ENCODE measurements at places on chromosomes 7 and 10. TPM values are rescaled to one million over a fixed set of nuclear protein-coding genes. Genes with fewer than 3 reads are reported as not detected.

DNA sequence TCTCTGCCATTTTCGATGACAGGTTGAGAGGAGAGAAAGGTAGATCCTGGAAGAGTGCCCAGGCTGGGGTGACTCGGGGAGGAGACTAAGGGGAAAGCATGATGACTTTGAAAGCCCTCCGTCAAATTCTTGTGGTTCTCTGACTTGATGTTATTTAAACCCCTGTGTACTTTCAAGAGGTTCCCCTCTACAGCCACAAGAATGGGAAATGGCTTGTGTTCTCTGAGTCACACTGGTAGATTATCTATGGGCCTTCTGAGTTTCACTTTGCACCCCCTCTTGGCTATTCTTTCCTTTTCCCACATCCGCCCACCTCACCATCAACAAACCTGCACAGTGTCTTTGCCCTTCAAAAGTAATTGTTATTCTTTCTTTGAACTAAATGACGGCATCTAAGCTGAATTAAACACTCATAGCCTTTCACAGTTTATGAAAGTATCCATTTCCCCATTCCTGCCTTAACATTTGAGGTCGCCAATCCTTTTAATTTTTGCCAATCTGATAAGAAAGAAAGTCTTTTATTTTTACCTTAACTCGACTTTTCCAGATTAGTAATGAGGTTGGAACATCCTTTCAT lies 24.1 kb downstream of the PRF1 start:
- no peak for DNase-seq

- DNase-seq, result no peak
Measured at GRCh38 chr10:106311590-106311989, 852.9 kb downstream of the SORCS1 start.

- no peak for DNase-seq
Measured at GRCh38 chr10:20893297-20893696, 3.8 kb downstream of the NEBL start.

DNA sequence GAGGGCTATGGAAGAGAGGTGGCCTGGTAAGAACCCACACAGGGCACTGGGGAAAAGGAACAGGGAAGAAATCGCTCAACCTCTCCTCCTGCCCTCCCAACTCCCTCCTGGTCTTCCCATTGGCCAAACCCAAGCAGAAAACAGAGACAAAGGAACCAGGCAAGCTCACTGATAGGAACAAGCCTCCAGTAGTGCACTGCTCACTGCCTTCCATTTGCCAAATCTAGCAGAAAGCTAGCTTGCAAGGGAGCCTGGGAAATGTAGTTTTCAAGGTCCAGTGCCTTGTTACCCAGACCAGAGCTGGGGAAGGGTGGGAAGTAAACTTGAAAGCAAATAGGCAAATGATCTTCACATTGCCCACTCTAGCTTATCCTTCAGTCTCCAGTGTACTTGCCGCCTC lies 556.1 kb upstream of the AUTS2 start:
- no peak for DNase-seq

DNA sequence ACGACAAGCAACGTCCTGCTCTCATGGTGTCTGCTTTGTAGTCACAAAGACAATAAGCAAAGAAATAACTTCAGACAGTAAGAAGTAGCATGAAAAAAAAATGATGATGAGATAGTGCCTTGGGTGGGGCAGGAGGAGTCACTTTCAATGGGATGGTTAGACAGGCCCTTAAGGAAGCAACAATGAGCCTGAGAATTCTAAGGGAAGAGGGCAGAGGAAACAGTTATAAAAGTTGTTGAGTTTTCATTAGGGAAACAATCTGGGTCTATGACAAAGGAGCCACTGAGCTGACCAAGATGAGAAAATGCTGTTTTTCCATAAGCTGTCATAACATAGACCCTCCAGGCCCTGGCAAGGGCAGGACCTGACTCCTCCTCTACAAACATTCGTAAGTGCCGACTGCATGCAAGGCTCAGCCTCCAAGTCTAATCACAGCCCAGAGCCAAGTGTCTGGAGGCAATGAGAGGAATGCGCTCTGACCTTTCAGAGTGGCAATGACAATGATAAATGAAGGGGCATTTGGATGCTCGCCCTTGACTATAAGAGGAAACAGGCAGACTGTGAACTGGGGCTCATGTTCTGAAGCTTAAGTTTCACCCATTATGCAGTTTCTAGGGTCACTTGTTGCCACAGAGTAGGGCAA lies 43.7 kb downstream of the PPP1R3C start:
- DNase-seq, result no peak

GRCh38 chr7:116618338-116619128 lies 53.5 kb upstream of the MET start:
- no peak for DNase-seq

GRCh38 chr7:155484483-155485399 lies 26.8 kb downstream of the EN2 start:
- DNase-seq, result no peak

DNA sequence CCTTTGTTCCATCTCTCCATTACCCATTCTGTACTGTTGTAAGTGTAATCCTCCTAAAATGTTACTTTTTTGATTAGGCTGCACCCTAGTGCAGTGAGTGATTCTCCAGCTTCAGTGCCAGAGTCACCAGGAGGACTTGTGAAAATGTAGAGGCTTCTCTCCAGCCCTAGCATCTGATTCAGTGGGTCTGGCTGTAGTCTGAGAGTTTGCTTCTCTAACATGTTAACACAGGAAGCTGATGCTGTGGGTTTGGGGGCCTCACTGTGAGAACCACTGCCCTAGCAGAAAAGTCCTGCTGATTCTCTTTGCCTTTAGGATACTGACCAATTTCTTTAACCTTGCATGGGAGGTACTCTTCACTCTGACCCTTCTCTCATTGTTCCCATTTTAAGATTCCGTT lies 24.4 kb downstream of the CSGALNACT2 start:
- no peak for DNase-seq

DNA sequence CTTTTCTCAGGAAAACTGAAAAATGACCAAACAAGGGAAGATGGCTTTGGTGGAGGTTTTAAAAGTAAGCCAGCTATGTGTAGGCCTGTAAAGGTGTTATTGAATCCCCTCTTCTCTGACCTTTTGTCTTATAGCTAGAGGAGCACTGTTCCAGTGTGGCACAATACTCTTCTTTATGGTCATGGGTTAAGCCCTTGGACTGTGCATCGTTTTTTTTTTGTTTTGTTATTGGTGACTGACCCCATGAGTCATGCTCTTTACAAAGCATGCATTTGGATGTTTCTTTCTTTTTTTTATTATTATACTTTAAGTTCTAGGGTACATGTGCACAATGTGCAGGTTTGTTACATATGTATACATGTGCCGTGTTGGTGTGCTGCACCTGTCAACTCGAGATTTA lies 19.6 kb upstream of the FAM25A start:
- DNase-seq, result no peak

DNA sequence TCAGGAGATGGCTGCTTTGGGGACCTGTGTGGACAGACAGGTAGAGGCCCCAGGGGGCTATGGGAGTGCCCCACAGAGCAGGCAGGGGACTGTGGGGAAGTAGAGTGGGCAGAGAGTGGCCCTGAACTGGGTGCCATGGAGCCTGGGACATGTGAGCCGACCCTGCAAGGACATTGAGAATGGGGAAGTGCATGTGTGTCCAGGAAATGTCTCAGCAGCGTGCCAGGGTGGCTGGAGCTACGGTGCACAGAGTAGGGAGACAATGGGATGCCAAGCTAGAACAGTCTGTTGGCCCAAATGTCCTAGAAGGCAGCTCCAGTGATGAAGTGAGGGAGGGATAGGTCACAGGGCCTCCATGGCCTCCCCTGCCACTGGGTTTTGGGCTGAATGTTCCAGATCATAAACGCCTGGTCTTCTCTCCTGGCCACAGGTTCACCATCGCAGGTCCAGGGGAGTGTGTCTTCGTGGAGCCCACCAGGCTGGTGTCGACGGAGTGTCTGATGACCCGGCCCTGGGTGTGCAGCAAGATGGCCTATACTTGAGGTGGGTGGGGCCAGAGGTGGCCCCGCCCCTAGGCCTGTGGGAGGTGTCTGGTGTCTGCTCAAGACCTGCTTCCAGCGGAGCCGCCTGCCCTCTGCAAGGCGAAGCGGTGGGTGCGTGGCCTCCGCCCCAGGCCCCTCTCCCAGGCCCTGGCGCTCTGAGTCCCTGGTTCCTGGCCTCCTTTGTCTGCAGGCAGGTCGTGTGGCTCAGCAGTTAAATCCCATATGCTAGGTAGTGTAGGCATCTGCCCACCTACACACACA lies 20.5 kb downstream of the CLEC2L start:
- DNase-seq, result no peak

- DNase-seq, result no peak
Measured at GRCh38 chr10:108069096-108069495, 904.6 kb upstream of the SORCS1 start.

DRGX gene
- not detected for total RNA-seq

XRCC2 gene
- total RNA-seq, result 12.2 TPM

GPNMB gene
- total RNA-seq, result 0.98 TPM

PIP gene
- total RNA-seq, result not detected

NANOS1 gene
- 2.7 TPM for total RNA-seq

OTUD1 gene
- total RNA-seq, result 11.9 TPM
